ENCODE measurements at places on chromosomes 3 and 15.

GRCh38 chr3:46675843-46676567 lies 17.5 kb downstream of the ALS2CL start:
- no peak for DNase-seq

DNA sequence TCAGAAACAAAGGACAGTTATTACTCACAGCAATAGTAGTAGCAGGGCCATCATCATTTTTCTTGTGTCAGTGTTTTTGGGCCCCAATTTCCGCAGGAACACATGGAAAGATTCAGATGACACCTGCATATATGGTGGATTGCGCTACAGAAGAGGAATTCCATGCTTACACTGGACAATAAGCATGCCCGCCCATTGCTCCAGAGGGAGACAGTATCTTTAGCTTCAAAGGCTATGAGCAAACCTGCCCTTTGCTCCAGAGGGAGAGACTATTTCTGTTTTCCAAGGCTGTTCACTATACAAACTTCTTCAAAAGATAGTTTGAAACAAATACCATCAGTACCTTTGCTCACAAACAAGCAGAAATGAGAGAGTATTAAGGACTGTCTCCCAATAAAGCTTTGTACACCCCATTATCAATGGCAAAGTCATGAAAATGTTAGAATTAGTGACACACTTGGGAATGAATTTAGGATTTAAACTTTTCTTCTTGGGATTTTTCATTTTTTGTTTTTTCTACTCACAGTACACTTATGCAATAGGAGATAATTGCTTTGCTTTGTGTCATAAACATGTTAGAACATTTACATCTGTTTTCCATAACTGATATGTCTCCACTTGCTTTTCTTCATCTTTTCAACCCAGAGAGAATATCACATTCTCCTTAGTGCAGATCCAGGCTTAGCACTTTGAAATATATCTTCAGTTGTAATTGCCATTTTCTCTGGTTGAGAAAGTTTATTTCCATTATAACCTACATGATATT lies 564.5 kb upstream of the ZNF717 start:
- DNase-seq = no peak

- DNase-seq = no peak
Observed at GRCh38 chr3:112751061-112751460, 95.6 kb downstream of the CD200R1L start.

GRCh38 chr3:191383124-191383523 lies 52.8 kb upstream of the UTS2B start:
- no peak for DNase-seq

GRCh38 chr3:152508705-152509104 lies 240.0 kb downstream of the MBNL1 start:
- no peak for DNase-seq

- DNase-seq = no peak
Observed at GRCh38 chr15:99472416-99473145, 93.2 kb upstream of the MEF2A start.

GRCh38 chr3:134949150-134949549 lies 154.1 kb downstream of the EPHB1 start:
- no peak for DNase-seq

- DNase-seq = no peak
Observed at GRCh38 chr3:157999246-157999645, 107.0 kb downstream of the SHOX2 start.

DNA sequence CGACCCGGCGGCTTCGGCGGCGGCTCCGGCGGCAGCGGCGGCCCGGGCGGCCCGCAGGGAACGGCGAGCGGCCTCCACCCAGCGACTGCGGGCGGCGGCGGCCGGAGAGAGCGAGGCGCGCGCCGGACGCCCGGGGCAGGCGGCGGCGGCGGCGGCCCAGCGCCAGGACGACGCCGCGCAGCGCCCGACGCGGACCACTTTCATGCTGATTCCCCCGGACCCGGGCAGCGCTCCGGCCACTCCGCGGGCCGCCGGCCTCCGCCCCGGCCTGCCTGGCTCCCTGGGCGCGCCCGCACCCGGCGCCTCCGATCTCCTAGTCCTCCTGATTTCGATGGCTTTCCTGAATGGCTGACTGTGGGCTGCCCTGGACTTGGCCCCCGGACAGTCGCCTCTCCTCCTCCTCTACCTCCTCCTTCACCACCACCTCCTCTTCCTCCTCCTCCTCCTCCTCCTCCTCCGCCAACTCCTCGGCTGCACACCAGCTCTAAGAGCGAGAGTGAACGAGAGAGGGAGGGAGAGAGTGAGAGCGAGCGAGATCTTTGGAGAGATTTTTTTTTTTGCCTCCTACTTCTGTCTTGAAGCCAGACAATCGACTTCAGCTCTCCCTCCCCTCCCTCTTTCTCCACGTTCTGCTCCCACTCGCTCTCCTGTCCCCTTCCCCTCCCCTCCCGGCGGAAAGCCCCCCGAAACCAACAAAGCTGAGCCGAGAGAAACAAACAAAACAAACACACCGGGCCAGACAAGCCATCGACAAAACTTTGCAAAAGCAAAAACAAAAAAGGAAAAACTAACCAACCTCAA lies 844 bp downstream of the NR2F2 start:
- DNase-seq = no peak

DNA sequence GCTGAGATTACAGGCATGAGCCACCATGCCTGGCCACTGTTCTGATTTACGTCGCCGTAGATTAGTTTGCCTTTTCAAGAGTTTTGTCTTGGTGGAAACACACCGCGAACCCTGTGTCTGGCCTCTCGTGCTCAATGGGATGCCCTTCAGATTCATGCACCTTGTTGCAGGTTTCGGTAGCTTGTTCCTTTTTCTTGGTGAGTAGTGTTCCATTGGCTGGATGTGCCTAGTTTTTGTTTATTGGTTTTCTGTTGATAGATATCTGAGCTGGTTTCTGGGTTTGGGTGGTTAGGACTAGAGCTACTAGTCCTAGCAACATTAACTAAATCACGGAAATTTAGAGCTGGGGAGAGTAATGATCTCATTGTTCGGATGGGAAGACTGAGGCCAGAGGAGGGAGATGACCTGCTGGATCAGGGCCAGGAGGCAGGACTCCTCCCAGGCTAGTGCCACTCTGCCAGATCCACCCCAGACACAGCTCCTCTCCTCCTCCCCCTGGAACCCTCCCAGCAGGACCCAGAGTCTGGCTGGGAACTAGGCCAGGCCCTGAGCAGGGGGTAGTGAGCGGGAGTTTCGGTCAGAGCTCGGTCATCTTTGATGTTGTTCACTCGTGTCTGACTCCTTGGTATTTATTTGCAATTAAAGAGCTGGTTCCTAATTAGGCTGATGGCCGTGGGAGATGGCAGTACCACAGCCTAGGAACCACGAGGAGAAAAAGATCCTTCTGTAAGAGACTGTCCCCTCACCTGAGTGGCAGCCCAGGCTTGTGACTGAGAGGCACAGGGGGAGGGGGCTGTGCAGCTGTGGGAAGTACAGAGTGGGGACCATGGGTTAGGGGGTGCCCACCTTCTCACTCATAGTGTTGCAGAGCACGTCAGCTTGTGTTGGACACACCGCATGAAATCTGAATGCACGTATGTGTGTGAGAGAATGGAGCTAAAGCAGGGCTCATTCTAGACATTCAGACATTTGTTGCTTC lies 73.4 kb downstream of the SMAD6 start:
- no peak for DNase-seq

GRCh38 chr3:10998542-10998941 lies 6.0 kb downstream of the SLC6A1 start:
- DNase-seq = no peak

DNA sequence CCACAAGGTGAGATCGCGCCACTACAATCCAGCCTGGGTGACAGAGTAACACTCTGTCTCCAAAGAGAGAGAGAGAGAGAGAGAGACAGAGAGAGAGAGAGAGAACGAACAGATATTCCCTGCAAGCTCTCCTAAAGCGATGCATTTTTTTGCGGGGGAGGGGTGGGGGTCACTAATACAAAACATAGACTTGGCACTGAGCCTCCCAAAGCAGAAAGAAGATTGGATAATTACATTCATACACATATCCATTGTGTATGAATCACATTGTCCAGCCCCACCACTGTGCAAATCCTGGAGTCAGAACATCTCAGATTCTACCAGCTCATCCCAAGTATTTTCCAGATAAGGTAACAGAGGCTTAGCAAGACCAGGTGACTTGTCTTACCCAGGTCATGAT lies 459.9 kb downstream of the MAGI1 start:
- DNase-seq = no peak

DNA sequence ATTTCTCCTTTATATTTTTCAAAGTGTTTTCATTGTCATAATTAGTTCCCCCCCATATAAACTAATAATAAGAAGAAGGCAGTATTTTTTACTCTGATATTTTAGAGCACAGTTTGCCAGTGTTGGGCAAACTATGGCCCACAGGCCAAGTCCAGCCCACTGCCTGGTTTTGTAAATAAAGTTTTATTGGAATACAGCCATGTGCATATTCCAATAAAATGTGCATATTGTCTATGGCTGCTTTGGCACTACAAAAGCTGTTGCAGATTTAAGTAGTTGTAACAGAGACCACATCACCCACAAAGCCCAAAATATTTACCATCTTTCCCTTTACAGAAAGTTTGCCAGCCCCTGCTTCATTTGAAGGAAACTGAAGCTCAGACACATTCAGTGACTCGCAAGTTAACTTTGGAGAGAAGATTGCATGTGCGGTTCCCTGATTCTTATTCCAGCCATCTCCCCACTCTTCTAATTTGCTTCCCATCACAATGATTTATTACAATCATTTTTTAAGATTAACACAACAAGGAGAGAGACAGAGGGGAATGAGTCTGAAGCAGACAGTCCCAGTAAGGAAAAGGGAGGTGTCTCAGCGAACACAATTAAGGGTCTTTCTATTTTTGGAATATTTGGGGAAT lies 48.9 kb downstream of the RFTN1 start:
- no peak for DNase-seq

GRCh38 chr15:79028411-79028964 lies 62.1 kb downstream of the RASGRF1 start:
- no peak for DNase-seq

- no peak for DNase-seq
Observed at GRCh38 chr15:99058421-99058870, 46.4 kb upstream of the SYNM start.

DNA sequence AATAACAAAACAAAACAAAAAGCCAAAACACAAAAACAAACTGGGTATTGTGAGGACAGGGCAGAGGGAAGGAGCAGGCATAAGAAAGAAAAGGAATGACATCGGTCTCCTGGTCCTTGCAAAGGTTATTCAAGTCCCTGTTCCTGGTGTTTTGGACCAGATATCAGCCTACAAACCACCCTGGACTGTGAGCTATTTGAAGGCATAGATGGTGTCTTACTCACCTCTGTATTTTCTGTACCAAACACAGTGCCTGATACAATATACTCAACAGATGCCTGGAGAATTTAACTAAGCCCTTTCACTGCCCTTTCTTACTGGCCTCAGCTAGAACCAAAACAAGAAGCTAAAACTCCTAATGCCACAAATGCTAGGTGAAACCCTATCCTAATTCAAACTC lies 197.0 kb downstream of the TIGIT start:
- no peak for DNase-seq

GRCh38 chr15:69823223-69823907 lies 274.4 kb downstream of the TLE3 start:
- DNase-seq = no peak

GRCh38 chr3:112477891-112478290 lies 21.4 kb downstream of the BTLA start:
- DNase-seq = no peak

DNA sequence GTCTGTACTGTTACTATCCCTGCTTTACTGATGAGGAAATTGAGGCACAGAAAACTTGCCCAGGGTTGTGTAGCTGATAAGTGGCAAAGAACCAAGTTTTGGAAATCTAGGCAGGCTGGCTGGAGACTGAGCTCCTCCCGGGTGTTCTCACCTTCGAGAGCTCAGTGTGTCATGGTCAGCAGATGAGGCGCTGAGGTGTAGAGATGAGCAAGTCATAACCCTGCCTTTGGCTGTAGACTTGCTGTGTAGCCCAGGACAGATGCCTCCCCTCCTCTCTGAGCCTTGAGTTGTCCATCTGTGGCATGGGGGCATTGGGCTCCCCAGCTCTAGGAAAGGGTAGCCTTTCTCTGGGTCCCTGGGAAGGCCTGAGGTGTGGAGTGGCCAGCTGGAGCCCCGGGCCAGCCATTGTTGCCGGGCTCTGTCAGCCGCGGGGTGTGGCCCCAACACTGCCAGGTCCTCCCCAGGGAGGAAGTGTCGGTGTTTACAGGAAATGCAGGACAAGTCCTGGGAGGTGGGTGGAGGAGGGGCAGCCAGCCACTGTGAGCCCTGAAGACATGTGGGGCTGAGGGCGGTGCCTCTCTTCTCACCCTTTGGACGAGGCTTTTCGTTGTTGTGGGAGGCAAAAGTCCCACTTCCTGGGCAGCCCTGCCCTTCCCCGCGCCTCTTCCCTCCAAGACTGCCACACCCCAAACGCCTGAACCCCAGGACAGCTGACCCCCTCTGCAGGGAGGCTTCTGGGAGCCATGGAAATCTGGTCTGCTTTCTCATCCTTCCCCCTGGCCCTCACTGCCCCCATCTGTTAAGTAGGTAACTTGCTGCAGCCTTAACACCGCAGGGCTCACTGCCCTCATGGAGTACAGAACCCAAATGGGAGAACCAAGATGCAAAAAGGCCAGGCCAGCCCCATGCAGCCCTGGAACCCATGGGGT lies 29.1 kb downstream of the FGD5 start:
- DNase-seq = no peak

GRCh38 chr3:22996920-22997571 lies 206.1 kb upstream of the UBE2E2 start:
- DNase-seq = no peak

DNA sequence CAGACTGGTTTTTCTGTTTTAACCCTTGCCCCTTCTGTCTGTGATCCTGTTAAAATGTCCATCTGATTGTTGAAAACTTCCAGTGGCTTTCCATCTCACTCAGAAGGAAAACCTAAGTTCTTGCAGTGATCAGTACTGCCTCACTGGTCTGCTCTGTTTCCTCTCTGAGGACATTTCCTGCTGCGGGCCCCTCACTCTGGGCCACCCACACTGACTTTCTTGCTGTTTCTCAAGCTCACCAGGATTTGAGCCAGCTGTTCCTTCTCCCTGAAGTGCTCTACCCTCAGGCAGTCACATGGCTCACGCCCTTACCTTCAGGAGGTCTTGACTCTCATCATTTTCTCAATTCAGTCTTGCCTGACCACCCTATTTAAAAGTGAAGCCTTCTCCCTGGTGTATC lies 1.8 kb downstream of the GRK7 start:
- DNase-seq = no peak

GRCh38 chr3:16468336-16469098 lies 45.0 kb downstream of the RFTN1 start:
- DNase-seq = no peak

Data from CD4-positive, alpha-beta T cell treated with Interleukin-15 for 4 hours (primary cell).